Hippocampal formation (tissue), 2 donors: ENCODE measurements at places on chromosomes 4 and X.

GRCh38 chr4:188665491-188666457, 526.5 kb downstream of the TRIML1 start:
- DNase-seq = peak; percentile 37

DNA sequence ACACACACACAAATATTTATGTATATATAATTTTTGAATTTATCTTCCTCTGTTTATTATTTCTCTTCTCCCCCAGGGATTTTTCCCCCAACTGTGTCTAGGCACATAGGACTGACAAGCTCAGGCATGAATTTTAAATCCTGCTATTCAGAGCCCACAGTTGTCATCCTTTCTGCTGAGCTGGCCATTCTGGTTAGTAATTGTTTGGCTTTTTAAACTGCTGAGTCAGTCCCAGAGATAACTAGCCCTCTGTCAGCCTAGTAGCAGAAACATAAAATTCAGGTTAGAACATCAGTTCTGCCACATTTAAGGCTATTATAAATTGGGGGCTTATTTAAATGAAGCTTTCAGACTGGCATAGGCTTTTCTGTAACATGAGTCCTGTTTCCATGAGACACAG, 151.7 kb upstream of the MAOA start:
- DNase-seq = no peak

DNA sequence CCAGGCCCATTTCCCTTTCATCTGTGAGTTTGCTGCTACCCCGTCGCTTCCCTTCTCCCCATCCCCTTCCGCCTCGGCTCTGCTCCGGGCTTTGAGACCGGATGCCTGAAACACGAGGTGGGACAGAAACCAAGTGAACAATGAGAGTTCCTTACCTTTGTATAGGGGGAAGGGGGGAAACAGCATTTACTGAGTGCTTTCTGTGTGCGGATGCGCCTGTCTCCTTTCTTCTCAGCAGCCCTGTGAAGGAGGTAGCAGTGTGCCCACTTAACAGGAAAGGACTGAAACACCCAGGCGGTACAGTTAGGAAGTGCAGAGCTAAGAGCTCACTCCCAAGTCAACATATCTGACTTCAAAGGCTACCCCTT, 43.2 kb upstream of the TMSB15B start:
- DNase-seq = no peak

GRCh38 chr4:84931961-84932360, 34.5 kb downstream of the WDFY3 start:
- no peak for DNase-seq

GRCh38 chrX:149069899-149070298, 435.2 kb downstream of the IDS start:
- DNase-seq = no peak

- DNase-seq = no peak
These were observed 18.3 kb upstream of the H2AZ1 start for GRCh38 chr4:99968330-99968729.

- DNase-seq = no peak
These were observed 54.9 kb downstream of the STX18 start for GRCh38 chr4:4486969-4487368.

DNA sequence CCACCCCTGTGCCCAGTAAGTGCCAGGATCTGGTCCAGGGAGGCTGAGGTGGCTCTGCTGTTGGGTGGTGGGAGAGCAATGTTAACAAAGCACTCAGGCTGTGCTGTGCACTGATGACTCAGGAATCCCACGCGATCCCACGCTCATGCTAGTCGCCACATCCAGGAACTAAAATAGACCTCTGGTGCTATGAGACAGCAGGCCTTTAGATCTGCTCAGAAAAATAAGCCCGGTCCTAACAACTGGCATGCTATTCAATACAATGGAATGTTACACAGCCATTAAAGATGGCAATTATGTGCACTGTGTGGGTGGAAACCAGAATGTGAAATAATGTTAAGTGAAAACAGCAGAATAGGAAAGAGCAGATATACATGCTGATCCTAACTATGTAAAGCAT, 26.0 kb downstream of the ARL13A start:
- no peak for DNase-seq

GRCh38 chr4:40187386-40187906, 9.4 kb upstream of the RHOH start:
- DNase-seq = no peak

GRCh38 chr4:81465406-81466340, 6.0 kb downstream of the RASGEF1B start:
- no peak for DNase-seq

DNA sequence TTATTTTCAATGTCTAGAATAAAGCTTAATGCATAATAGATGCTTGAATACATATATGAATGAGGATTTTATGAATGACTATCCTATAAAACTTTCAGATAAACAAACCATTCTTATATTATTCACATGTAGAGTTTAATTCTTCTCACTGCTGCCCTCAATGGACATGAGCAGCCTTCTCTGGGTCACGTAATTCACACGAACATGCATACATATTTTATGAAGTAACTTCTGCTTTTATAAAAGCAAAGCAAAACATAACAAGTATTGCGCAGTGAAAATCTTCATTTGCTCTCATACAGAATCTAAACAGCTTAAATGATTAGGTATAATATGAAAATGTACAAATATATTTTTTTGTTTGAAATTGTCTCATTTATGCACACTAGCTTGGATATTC, 116.7 kb downstream of the TMA16 start:
- no peak for DNase-seq

DNA sequence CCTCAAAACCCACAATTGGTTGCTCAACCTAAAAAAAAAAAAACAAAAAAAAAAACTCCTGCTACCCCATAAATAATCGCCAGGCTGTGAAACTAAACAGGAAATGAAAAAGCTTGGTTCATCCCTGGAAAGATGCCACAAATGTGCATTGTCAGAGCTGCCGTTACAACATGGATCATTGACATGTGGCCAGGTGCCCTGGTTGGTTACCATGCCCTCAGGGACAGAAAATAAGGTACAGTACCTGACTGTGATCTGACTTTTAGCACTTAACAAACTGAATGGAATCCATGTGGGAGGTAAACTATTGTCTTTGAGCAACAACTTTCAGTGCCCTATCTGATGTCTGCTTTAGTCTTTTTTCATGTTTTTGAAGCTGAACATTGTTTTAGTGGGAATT, 118.0 kb upstream of the RPL34 start:
- no peak for DNase-seq

DNA sequence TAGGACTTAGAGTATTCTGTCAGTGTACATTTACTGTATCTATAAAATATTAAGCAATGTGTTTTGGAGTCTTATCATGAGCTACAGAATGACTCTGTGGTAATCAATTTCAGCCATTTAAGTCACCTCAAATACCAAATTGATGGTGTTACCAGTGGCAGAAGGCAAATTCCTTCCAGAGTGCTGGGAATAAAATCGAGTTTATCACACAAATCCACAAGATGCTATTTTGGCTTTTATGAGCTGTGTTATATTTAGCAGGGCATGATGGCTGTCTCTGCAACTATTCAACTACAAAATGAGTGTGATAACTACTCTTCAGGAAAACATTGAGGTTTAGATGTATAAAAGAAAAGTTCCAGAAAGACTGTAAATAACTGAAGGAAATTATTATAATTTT, 78.2 kb downstream of the AREG start:
- no peak for DNase-seq

DNA sequence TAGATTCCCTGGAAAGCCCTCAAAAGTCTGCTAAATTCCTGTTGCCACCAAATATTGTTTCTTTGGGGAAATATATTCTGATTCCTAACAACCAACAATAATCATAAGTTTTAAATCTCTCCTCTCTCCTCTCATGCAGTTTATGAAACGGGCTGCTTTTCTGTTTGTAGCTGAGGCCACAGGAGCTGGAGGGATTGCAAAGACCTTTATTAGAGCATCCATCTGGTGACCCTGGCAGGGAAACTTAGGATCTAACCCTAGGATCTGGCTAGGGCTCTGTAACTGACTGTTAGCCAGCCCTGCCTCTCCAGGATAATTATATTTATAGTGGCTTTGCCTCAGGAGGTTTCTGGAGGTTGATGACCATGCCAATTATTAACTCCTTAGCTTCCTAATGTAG, 56.9 kb downstream of the SMAD1 start:
- DNase-seq = no peak

- DNase-seq = no peak
These were observed 138.2 kb downstream of the EMCN start for GRCh38 chr4:100379583-100380105.

DNA sequence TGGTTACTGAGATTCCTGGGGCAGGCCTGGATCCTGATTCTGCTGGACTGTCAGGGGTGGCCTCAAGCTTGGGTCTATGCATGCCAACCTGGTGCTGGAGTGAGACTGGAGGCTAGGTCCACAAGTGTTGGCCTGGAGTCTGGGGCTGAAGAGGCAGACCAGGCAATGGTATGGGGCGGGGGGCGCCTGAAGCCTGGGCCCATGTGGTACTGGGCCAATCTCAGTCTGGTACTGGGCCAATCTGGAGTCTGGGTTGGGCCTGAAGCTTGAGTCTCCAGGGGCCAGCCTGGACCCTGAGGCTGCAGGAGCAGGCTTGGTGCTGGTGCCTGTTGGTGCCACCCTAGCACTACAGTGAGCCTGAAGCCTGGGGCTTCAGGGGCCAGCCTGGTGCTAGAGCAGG, 108.9 kb upstream of the ZCCHC13 start:
- no peak for DNase-seq

DNA sequence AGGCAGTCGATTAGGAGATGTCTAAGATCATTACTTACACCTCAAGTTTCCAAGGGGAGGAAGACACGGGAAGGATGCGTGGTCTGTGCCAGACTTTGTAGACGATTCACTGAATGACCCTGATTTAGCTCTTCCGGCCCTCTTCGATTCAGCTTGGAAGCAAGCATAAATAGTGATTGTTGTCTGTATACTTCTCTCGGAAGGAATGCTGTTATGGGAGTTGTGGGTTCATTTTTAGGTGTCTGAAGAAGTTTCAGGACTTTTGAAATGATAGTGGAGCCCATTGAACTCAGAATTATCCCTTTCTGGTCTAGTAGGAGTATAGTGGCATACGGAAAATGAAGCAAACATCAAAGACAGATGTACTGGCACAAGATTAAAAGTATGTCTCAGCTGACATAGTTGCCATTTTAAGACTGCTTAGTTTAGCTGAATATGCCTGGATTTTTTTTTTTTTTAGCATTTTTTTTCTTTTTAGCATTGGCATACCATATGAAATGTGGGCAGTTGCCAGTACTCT, 1.0 kb upstream of the ANKRD17 start:
- DNase-seq = no peak

GRCh38 chr4:2689825-2690700, 66.1 kb downstream of the TNIP2 start:
- DNase-seq = no peak

- no peak for DNase-seq
These were observed 55.7 kb downstream of the SEPSECS start for GRCh38 chr4:25104591-25104990.

DNA sequence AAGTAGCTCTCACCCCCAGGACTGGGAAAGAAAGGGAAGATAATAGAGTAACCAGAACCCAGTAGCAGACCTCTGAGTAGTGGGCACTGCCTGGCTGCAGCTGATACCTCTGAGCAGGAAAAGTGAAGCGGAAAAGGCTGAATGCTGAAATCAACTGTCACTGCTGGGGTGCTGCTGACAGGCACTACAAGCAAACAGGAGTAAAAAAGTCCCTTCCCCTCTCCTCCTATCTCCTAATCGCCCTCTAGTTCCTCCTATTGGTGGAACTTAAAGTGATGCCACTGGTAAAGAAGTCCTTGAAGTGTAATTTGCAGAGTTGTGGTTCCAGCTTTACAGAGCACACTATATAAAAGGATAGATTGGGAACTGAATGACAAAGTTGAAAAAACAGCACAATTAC, 32.8 kb upstream of the GLRB start:
- no peak for DNase-seq

DNA sequence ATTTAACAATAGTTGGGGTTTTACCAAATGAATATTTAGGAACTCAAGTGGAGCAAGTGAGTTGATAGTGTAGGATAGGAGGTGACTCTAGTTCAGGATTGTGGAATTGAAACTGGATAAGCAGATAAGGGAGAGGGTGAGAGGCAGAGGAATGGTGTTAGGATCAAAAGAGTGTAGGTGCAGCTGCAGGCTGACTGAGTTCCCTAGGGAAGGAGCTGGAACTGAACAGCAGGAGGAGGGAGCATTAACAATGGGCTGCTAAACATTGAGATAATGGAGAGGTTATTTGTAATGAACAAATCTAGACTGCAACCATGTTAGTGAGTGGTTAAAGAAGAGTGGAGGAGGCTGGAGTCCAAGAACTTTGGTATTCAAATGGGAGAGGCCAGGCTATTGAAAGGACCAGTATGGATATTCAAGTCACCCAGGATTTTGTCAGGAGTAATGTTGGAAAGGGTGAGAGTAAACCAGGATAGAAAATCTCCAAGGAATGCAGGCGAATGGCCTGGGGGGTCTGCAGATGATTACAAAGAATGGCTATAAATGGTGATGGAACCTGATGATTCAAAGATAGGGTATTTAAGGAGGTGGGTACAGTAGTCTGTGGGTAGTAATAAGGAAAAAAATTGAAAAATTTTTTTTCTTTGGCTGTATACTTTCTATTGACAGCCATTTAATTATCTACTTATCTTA, 497.1 kb upstream of the TENM3 start:
- no peak for DNase-seq

GRCh38 chrX:85052636-85053343, 49.1 kb downstream of the APOOL start:
- DNase-seq = peak; percentile 8

DNA sequence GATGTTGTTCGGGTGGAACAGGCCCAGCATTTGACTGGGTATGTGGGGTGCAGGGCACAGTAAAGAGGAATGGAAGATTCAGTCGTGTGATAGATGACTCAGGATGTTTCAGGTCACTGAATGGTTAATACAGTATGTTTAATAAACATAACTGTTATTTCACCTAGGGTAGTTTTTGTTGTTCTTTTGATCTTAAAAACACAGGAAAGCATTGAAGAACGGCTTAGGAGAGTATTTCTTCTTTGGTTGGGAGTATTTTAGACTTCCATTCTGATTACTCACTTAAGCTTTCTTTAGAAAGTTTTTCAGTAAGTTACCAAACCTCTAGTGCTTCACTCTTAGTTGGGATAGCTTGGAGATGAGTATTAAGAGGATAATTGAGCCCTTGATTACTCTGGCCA, 62.3 kb downstream of the STAG2 start:
- no peak for DNase-seq

DNA sequence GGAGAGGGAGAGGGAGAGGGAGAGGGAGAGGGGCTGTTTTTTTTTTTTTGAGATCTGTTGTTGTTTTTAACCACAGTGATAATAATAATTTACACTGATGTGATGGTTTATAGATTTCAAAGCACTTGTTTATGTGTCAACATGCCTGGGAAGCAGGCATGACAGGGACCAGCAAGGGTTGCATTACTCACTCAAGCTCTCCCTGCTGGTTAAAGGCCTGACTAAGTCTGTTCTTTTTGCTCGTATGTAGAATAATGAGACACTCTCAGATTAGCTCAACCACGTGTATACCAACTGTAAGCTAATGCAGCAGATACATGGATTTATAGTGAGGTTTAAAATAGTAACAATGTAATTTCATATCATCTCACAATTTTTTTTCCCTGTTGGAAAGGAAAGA, 134.6 kb upstream of the BOD1L1 start:
- no peak for DNase-seq

- peak; percentile 4 for DNase-seq
These were observed 2.9 kb downstream of the PAK3 start for GRCh38 chrX:111098874-111099273.
